Stimulated activated CD4-positive, alpha-beta T cell treated with anti-CD3 and anti-CD28 coated beads, Interleukin-15, amount 100 ng/mL, for 1 hour (primary cell): ENCODE measurements at places on chromosomes 3 and 15.

GRCh38 chr3:191329654-191330529 lies at the start of gene UTS2B:
Gene UTS2B, minus strand, starts transcription at chr3:191330526. Its CDS starts 48,337 bp downstream, at chr3:191282189.
- DNase-seq = no peak

DNA sequence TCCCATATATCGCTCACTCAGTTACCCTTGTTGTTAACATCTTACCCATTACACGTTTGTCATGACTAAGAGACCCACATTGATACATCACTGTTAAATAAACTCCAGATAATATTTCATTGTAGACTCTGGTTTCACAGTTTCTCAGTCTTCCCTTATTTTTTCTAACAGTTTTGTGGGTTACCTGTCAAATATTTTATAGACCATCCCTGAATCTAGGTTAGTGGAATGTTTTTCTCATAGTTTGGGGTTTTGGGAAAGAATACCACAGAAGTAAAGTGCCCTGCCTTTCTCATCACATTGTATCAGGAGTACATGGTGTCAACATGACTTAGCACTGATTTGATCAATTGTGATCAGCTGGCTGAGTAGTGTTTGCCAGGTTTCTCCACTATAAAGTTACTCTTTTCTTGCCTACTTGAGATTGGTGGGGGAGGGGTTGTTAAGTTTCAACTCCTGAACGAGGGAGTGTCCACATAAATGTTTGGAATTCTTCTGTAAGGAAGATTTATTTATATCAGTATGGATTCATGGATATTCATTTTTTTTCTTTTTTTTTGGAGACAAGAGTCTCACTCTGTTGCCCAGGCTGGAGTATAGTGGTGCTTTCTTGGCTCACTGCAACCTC lies 25.9 kb downstream of the RNF111 start:
- no peak for DNase-seq

- DNase-seq = no peak
Observed at GRCh38 chr3:127573912-127574311, 16.6 kb downstream of the TPRA1 start.

GRCh38 chr3:152760024-152760563 lies 74.8 kb upstream of the P2RY1 start:
- DNase-seq = no peak

DNA sequence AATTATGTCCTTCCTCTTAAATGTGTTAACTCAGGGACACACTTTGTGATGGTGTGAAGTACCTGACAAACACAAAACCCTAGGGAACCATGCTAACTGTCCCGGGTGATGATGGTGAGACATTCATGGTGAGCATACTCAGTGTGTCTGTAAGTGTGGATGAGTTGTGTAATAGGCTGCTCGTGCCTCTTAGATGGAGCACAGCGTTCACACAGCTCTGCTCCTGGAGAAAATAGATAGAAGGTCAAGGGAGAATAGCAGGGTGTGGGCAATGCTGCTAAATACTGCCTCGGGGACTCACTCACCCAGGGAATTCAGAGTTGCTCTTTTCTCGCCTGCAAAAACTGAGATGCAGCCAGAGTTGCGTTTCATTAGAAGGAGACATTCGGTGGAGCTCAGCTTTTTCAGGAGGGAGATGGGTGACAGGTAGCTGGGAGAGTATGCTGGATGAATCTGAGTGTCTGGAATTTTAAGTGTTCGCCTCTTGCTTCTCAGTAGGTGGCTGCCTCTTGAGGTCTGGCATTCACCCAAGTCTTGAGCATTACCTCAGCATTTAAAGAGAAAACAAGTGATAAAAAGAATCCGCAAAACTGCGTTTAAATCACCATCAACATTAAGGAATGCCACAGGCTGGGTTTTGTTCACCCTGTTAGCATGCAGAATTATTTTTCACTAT lies 813.2 kb downstream of the AGBL1 start:
- no peak for DNase-seq

- DNase-seq = no peak
Observed at GRCh38 chr3:184687363-184688015, 24.4 kb downstream of the MAGEF1 start.

- no peak for DNase-seq
Observed at GRCh38 chr15:72857331-72858063, 73.9 kb upstream of the ADPGK start.

DNA sequence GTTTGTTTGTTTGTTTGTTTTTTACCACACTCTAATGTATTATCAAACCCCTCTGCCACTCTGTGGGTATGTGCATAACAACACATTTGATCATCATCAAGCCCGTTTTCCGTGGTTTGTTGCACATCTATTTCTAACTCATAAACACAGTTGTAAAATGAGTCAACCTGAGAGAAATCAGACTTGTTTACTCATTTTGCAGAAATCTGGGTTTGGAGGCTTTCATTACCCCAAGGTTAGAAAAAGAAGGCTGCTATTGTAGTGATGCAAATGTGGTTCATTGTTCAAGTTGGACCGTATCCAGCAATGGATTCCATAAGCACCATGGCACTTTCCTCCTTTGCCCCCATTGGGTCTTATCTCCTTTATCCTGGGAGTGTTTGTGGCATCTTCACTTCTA lies 353.2 kb upstream of the SOX2 start:
- DNase-seq = no peak

DNA sequence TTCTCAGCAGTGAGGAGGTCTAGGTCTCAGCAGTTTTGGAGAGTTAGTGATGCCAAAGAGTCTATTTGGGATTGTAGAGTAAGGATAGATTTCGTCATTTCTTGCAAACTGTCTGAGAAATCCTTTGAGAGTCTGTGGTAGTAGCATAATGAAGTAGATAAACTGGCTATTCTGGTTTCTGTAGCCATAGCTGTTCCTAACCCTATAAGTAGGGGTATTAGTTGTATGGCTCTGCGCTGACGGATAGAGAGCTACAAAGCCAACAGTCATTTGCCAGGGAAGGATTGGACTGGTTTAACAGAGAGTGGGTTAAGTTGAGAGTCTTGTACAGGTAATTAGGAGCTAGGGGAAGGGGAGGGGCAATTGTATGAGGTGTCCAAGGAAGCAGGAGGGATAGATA lies 50.6 kb downstream of the KLHDC8B start:
- DNase-seq = no peak

DNA sequence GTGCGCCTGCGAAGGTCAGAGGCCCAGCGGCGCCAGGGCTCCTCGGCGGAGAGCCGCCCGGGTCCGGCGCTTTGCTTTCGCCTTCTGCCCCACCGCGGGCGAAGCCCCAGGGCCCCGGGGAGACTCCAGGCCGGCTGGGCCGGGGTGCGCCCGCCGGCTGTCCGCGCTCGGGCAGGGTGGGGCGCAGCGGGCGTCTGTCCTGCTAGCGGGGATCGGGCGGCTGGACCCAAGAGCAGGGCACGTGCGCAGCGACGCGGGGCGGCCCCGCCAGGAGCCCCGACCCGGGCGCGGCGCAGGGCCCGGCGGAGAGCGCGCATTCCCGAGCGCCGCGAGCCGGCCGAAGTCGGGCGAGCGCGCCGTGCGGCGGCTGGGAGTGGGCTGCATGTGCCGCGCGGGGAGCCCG lies 569 bp upstream of the ALDH1A3 start:
- no peak for DNase-seq

DNA sequence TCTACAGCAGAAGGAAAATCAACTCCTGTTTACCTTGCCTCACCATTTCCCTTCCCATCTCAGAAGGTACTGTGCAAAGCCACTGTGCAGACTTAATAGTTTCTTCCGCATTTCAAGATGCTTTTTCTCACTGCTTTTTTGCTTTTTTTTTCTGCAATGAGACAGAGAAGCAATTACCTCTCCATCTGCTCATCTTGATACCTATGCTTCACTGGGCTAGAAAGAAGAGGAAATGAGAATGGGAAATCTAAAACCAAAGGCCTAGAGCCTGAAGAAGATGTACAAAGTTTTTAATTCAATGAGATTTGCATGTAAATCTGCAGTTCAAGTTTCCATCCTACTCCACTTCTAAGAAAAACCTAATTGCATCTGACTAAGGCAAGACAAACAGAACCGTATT lies 238.1 kb upstream of the SETMAR start:
- no peak for DNase-seq

- DNase-seq = no peak
Observed at GRCh38 chr15:74451322-74451721, 9.6 kb downstream of the UBL7 start.

GRCh38 chr3:72123908-72124441 lies 339.0 kb upstream of the PROK2 start:
- DNase-seq = no peak

GRCh38 chr15:59160880-59161593 lies 45.6 kb upstream of the LDHAL6B start:
- DNase-seq = no peak

DNA sequence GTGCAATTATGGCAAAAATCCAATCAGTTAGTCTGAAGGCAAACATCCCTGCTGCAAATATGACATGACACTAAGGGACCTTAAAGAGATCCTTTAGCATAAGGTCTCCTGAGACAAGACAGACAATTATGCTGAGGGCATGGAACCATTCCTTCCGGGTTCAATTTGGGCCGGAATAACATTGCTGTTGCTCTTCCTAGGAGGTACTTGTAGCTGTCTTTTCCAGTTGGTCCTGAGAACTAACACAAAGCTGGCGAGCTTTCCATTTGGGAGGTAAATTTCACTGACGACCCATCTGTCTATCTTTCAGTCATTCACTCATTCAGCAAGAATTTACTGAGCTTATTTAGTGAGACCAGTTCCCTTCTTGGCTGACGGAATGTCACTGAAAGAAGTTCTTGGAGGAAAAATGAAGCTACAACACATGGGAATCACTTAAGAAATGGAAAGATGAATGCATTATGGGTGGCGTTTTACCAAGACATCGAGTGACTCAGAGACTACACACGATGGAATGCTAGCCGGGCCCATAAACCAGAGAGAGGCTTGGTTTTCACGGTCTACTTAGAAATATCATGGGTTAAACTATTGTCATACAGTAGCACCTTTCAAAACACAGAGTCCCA lies 215.5 kb downstream of the PDZRN3 start:
- no peak for DNase-seq

- peak; percentile 66 for DNase-seq
Observed at GRCh38 chr3:39177708-39178332, 14.6 kb downstream of the XIRP1 start.

GRCh38 chr3:17709236-17709810 lies 33.1 kb downstream of the TBC1D5 start:
- DNase-seq = no peak

- no peak for DNase-seq
Observed at GRCh38 chr15:99509686-99510461, 55.9 kb upstream of the MEF2A start.

DNA sequence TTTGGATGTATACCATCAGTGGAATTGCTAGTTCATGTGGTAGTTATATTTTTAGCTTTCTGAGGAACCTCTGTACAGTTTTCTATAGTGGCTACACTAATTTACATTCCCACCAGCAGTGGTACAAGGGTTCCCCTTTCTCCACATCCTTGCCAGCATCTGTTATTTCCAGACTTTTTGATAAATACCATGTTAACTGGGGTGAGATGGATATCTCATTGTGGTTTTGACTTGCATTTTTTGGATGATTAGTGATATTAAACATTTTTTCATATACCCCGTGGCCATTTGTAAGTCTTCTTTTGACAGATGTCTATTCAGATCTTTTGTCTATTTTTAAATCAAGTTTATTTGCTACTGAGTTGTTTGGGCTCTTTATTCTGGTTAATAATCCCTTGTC lies 455.6 kb upstream of the RARB start:
- DNase-seq = no peak

DNA sequence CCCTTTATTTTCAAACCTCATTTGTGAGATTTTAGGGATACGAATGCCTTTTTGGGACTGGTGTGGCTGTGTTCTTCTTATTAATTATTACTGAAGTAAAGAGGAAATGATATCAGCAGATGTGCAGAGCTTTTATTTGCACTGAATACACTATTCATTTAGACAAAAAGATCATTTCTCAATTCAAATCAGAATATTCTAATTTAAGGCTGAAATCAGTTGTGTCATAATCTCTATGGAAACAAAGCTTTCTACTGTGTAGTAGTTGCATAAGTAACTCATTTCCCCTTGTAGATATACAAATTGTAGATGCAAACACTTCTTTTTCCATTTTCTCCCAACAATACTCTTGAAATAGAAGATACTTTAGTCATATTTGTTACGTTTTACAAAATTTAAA lies 56.0 kb downstream of the PDE8A start:
- DNase-seq = no peak

DNA sequence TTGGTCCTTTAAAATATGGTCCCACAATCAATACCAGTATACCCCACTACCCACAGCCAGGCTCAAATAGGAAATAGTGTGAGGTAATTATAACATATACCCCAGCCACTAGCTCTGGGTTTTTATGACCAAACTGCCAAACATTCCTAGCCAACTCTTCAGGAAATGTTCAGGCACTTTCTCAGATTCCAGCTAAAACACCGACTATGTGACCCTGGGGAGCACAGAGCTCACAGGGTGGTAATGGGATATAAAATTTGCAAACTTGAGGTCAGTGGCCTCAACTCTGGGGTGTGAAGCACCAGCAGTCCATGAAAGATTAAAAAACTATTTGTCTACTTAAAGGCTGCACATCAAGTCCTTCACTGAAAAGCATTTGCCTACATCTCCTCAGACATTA lies 12.9 kb downstream of the FBN1 start:
- DNase-seq = no peak

DNA sequence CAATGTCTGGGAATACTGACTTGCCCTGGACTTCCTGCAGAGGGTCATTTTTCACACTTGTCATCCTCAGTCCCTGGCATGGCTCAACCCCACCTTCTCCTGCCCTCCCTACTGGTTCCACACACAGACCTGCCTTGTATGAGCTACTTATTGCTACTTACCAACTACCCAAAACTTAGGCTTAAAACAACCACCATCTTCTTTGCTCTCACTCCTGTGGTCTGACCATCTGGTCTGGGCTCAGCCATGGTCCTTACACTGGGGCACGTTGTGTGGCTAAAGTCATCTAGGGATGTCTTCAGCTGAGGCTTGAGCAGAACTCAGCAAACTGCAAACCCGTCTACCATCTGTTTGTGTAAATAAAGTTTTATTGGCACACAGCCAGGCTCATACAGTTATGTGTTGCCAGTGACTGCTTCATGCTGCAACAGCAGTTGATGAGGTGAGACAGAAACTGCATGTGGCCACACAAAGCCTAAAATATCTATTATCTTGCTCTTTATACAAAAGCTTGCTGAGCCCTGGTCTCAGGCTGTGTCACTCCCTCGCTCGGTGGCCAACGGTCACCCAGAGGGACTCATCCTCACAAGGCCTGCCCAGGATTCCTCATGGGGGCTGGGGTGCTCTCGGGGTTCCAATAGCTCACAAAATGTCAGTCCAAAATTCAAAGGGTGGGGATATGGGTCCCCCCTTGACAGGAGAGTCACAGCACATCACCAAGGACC lies 43.5 kb downstream of the KLF15 start:
- DNase-seq = no peak

DNA sequence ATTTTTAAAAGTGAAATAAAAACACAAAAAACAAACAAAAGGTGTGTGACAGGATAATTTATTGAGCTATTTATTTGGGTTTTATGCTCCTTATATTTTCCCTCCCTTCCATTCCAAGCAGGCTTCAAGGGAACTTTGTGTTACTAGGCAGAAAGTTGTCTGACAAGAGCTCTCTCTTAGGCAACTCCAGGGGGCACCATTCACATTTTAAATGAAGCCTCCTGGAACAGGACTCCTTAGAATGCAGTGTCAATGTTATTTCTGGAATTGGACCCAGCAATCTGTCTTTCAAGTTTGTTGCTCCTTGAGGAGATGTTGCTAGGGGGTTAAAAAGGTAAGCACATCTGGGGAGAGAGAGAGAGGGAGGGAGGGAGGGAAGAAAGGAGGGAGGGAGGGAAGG lies 5.4 kb upstream of the RFX7 start:
- no peak for DNase-seq
